ENCODE measurements at places on chromosomes 3 and 15.

DNA sequence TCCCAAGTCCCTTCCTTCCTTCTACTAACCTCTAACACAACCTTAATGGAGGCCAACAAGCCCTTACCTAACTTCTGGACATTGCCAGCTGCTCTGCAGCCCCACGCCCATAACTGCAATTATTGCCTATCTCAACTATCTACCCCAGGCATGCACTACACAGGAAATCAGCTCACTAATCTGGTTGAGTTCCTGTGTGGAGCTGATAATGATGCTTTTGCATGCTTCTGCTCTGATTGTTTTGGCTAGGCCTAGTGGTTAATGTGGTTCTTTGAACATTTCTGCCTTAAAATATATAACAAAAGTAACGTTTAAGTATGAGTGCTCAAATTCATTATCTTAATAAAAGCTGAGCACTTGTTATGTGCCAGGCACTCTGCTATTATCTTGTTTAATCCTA lies 463.9 kb downstream of the MFSD1 start:
- DNase-seq = no peak

DNA sequence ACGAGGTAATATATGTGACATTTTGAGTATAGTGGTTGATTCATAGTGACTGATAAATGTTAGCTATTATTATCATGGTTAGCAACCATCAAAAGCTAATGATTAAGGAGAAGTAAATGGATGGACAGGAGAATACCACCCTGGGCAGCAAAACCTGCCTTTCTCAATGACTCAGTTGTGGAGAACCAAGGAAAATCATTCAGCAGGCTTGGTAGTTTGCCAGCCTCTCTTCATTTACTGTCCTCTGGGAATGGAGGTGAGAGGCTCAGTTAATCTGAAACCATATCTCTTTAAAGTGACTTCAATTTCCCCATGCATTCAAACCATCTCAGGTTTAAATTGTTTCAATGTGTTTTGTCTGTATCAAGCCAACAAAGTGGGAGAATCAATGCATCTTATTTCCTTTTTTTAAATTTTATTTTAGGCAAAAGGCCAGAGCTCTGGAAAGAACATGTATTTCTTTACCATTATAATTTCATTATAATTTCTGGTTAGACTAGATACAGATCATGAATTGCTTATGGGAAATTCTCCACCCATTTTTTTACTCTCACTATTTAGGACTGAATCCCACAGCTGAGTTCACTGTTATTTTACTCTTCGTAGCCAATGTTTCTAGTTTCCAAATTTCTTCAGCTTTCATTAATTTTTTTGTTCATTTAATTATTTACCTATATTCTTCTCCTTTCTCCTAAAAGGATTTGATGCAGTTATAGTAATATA lies 2.7 kb downstream of the TM4SF18 start:
- no peak for DNase-seq

DNA sequence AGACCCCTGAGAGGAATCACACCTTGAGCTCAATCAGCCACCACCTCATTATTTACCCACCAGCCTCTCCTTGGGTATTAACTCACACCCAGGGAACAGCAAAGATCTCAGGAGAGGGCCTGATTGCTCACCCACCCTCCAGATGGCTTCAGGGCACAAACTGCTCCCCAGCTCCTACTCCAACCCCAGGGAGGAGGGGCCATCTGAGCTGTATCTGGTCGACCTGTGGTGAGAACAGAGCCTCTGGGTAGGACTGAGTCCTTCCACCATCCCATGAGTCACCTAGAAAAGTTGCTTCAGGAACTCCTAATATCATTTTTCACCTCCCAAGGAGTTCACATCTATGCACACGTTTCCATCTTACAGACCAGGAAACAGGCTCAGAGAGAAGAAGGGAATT lies 44.8 kb upstream of the HES1 start:
- no peak for DNase-seq

DNA sequence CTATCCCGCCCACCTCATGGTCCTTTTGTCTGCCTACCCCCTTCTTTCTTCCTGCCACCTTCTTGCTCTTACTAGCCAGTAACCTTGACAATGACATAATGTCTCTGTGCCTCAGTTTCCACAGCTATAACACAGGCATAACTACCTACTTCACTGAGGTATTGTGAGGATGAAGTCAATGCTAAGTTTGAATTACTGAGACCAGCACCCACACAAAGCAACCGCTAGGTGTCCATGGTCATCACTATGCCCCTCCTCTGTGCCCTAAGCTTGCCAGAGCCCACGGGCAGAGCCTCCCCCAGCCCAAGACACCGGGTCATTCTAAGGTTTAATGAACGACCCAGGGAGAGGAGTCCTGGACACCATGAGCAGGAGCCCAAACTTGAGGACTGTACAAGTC lies 101.6 kb downstream of the OXNAD1 start:
- DNase-seq = no peak

GRCh38 chr3:177418787-177419186 lies 221.5 kb upstream of the TBL1XR1 start:
- DNase-seq = no peak

- DNase-seq = no peak
Observed at GRCh38 chr3:25547943-25548674, 116.6 kb downstream of the TOP2B start.

DNA sequence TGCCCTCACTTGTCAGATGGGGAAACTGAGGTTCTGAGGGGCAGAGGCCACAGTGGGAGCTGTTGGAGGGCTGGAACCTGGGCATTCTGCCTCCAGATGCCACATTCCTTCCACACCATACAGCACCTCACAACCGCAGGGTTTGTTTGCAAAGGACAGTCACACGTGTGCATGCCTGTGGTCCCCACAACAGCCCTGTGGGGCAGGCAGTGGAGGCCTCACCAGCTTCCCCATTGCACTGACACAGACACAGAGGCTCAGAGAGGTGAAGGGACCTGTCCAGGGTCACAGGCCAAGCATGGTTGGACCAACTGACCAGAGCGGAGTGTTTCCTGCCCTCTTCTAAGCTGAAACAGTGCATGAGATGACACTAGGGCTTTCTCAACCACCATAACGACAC lies 75.2 kb upstream of the SEC13 start:
- no peak for DNase-seq

DNA sequence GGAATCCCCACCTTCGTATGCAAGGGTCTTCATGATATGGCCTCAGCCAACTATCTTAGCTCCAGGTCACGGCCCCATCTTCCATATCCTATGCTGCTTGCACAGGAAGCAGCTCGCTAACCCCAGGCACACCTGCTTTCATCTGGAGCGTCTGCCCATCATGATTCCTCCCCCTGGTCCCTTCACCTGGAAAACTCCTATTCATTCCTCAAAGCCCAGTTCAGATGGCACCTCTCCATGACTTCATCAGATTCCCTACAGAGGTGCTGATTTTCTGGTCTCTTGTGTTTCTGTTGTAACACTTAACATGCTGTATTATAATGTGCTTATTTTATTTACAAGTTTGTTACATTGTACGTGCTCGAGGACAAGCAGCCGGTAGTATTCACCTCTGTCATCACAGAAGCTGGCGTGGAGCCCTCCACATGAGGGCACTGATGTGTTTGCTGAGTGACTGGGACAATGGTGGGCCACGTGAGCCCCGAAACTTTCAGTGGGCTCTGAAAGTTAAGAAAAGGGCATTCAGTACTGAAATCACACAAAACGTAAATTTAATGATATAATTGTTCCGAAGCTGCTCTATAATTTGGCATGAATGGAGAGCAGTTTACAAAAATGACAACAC lies 16.2 kb downstream of the MUC20 start:
- DNase-seq = no peak

GRCh38 chr3:58564456-58565160 lies 12.6 kb downstream of the FAM107A start:
- DNase-seq = no peak

DNA sequence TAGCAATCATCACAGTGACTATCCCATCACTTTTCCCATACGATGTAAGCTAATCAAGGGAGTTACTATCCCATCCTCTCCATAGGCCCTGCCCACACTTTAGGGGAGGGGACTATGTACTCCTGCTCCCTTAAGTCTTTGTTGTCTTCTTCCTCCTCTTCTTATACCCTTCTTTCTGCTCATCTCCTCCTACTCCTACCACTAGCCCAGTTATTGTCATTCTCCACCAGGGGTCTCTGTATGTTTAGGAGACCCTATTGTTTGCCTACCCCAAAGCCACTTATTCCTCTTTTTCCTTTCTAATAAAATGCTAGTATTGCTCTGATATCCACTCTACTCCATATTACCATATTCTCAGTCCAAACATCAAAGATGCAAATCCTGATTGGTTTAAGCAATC lies 27.8 kb downstream of the STAC start:
- DNase-seq = no peak

DNA sequence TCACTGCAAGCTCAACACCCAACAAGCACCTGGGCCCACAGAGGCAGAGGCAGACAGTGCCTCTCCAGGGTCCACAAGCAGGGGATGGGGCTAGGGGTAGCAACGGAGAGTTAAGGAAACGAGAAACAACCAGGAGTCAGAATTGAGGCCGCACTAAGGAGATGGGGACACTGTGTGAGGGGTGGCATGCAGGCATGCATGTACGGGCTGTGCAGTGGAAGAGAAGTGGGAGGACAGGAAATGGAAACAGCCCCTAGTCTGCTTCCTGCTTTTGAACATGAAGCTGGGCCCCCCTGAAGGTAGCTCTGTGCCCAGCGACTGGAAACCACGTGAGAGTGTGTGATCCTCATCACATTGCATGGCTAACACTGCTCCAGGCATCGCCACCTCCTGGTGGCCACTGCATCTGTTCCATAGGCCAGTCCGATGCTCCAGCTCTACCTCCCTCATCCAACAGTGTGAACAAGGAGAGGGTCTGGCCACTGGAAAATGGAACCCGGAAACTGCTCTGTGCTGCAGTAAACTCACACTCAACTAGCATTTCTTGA lies 44.0 kb downstream of the XXYLT1 start:
- DNase-seq = no peak

DNA sequence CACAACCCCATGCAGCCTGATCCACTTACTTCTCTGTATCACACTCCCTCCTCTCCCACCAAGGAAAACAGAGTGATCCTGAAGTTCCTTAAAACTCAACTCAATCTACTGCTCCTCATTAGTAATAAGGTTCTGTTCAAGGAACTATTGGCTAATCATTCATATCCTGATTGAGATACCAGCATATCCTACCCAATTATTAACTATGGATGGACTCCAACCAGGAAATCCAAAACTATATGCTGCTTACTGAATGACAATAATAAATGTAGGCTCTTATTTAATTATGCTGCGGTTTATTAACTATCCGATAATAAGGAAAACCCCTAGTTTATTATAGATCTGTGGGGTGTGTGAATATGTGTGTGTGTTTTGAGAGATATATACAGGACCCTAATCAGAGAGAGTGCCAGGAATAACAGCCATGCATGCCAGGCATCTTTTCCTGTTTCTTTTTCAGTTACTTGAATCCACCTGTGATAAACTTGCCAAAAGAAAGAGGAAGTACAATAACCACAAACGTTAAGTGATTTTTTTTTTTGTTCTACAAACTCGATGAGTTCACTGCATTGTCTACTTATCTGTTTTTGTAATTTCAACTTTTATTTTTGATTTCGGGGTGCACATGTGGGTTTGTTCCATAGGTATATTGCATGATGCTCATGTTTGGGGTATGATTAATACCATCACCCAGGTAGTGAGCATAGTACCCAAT lies 1031.7 kb upstream of the CFAP20DC start:
- no peak for DNase-seq

DNA sequence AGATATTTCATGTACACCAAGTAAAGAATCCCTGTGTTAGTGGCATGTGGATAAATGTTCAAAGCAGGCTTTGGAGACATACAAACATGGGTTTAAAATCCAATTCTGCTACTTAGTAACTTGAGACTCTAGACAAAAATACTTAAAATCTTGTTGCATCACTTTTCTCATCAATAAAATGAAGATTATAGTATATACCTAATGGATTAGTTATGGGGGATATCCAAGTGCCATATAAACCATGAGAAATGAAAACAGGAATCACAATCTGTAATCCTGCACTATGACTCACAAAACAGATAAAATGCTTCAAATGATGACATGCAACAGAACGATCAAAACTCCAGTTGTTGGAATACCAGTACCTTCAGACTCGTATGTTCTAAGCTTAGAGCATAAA lies 496.0 kb upstream of the RGMA start:
- DNase-seq = no peak

- no peak for DNase-seq
Observed at GRCh38 chr15:25543196-25543595, 104.4 kb upstream of the UBE3A start.

DNA sequence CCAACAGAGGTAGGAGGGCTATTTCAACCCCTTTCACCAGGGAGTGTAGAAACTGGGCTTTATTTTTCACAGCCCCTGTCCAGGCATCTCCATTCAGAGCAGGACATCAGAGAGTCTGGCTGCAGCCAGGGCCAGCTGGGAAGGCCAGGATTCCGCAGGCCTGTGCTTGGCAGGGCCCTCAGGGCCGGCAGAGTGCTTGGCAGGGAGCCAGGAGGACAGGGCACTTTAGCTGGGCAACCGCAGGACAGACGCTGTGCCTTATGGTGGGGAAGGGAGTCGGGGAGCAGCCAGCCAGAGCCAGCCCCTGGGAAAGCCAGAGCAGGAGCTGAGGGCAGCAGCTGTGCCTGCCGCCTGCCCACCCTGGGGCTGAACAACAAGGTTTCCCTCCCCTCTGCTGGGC lies 34.5 kb upstream of the IQCF6 start:
- DNase-seq = no peak

GRCh38 chr3:156477323-156477722 lies 77.6 kb downstream of the SSR3 start:
- DNase-seq = no peak

- no peak for DNase-seq
Observed at GRCh38 chr3:14125193-14126016, 553 bp downstream of the TMEM43 start.

DNA sequence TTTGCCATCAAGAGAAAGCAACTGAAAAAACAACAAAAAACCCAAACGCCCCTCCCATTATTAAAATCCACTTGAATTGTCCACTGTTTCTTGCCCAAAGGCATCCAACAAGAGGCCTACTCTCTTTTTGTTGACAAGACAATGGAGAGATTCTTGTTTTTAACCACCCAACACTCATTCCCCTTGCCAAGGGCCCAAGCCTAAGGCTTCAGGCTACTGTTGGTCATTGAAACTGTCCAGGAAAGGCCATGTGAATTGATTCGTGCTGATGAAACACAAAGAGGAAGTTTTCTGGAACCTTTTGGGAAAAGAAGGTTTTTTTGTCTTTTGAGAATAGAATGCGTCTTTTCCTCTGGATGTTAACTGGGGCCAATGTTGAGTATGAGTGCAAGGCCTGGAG lies 157.4 kb upstream of the PFN2 start:
- no peak for DNase-seq

- no peak for DNase-seq
Observed at GRCh38 chr3:170759511-170760173, 110.4 kb downstream of the RPL22L1 start.

DNA sequence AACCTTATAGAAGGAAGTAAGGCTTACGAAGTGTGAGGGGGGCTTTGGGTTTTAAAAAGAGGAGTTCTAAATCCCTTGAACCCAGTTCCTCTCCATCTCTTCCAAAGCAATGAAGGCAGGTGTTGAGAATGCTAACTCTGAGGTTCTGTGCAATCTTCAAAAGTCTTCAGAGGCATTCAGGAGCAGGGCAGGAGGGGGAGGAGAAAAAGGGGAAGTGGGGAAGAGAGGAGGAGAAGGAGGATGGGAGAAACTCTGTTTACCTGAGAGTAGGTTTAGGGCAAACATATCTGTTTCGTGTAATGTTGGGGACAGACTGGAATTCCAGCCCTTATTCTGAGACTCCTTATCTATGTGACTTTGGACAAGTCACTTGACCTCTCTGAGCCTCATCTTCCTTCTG lies 36.9 kb downstream of the FAM3D start:
- DNase-seq = no peak
